ENCODE measurements at places on chromosomes 13 and 19.
A peak's percentile ranks its signal among the peaks of the same experiment; 100 is the strongest.

DNA sequence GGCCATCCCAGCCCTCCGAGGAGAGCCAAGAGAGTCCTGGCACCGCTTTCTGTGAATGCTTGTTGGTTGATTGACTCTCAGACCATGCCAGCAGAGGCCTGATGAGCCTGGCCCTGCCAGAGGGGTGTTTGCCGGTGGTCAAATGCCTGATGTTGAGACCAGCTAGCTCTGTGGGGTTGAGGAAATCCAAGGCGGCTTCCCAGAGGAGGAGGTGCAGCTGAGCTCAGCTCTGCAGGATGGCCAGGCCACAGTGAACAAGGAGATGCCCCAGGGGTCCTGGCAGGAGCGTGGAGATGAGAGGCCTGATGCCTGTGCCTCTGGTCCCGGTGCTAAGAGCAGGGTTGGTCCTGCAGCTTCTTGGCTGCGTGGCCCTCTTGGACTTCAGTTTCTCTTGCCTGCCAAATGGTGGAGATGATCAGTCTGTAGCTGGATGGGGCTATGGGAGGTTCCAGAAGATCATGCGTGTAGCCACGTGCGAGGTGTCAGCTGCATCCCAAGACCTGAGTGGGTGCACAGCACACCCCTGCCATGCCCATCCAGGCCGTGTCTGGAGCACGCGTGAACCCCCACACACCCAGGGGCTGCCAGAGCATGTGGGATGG is 16.8 kb downstream of the NFIC start:
- peak; percentile 41 for DNase-seq

GRCh38 chr13:113413898-113414282 is 39.4 kb downstream of the ADPRHL1 start:
- DNase-seq: peak; percentile 60

- no peak for DNase-seq
Measured at GRCh38 chr19:35106291-35106583, 9.4 kb upstream of the FXYD3 start.

DNA sequence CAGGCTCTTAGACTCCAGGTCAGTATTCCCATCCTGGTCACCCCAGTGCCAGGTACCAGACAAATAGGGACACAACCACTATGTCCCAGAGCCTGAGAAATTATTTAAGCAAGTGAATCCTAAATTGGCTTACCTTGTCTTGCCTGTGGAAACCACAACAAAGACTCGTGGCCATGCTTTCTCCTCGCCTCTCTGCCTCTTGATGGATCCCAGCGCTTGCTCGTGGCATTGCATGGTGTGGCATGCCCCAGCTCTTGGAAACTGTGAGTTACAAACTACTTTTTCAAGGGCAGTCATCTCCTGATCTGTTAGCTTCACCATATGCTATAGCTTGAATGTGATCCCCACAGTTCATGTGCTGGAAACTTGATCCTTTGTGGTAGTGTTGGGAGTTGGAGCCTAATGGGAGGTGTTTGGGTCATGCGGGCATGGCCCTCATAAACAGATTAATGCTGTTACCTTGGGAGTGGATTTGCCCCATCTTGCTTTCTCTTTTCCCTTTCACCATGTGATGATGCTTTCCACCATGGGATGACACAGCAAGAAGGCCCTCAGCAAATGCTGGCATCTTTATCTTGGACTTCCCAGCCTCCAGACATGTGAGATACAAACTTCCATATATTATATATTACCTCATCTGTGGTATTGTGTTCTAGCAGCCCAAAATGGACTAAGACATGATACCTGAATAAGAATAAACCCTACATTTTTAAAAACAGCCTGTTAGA is 31.2 kb downstream of the SPRYD7 start:
- DNase-seq: no peak

- DNase-seq: peak; percentile 93
Measured at GRCh38 chr19:49442771-49443365, 1.5 kb upstream of the SLC17A7 start.

GRCh38 chr13:77274126-77274525 is 52.8 kb downstream of the MYCBP2 start:
- no peak for DNase-seq

- DNase-seq: no peak
Measured at GRCh38 chr19:47494211-47494547, 10.2 kb upstream of the KPTN start.

DNA sequence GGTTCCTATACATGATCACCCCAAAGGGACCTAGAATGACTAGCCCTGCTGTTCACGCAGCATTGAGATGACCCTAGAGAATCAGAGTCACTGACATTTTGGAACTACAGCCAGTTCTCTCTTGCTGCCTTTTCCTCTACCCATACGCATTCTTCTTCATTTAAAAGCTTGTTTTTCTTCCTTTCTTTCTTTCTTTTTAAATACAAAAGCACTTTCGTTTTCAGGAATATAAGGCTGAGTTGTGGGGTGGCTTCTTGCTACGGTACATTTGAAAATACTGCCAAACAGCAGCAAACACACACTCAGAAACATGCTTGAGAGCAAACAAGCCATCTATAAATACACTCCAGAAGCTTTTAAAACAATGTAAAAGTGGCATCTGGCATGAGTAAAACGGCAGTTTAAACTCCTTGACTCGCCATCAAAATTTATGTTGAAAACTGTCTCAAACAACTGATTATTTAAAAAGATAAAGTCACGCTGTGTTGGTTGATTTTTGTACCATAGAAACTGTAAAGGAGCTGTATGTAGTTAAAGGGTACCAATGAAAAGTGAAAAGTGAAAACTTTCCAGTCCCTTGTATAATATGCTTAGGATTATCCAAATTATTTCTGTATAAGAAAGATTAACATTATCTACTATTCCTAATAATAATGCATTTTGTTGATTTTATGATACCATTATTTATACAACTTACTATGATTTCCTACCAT is 95.6 kb downstream of the PCDH9 start:
- peak; percentile 8 for DNase-seq

DNA sequence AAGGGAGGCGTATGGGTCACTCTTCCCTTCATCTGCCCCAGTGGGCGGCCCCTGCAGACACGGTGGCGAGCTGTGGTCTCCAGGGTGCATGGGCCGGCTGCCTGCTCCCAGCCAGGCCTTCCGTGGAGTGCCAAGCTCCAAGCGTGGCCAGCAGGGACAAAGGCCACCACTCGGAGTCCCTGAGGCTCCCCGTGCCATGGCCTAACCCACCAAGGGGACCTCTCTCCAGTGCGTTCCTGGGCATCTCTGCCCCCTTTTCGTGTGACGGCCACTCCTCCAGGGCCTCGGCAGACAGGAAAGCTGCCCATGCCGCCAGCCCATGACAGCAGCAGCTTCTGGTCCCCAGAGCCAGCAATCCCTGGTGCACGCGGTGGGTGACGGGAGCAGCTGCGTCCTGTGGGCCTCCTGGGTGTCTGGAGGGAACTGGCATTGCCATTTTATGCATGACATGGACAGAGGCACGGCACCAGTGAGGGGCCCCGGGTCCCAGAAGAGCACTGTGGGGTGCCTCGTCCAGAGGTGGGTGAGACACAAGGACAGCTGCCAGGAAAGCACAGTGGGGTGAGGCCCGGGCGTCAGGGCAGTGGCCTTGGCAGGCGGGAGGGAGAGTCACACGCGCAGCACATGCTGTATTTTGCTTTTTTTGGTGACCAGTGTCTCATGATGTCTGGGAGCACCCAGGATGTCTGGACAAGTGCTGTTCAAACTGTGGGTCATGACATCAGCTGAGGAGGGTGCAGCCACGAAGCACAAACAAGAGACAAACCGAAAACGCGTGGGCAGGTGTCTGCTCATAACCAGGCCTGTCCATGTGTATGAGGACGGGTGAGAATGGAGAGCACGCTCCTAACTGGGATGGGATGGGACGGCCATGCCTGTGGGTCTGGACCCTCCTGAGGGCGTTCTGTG is 32.3 kb downstream of the CEBPG start:
- DNase-seq: no peak

DNA sequence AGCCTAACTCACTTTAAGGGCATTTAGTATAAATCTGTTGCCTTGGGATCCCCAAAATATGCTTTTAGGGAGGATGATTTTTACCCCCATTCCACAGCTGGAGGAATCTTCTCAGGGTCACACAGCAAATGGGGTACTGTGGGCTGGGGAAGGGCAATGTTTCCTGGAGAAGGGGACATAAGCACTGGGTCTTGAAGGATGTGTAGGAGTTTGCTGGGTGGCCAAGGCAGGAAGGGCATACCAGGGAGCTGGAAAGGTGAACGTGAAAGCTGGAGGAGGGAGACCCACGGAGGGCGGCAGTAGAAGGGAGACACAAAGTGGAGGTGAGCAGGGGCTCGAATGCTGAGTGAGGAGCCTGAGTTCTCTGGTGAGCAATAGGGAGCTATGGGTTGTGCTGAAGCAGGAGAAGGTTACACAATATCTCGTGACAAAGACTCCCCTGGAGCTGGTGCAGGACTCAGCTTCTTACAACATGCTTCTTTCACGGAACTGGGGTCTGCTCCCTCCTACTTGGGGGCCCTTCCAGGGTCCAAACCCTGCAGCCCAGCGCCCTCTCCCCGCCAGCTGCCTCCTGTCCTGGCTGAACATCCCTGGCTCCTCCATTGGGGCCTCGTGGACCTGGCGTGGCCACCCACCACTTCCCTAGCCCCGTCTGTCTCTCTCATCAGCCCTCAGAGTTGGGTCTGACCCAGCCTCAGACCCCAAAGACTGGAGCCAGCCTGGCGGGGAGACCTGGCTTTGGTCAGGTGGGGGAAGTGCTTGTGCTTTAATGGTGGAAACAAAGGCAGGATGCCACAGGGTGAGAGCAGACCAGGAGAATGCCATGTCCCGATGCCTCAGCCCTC is 11.1 kb downstream of the CILP2 start:
- DNase-seq: no peak

DNA sequence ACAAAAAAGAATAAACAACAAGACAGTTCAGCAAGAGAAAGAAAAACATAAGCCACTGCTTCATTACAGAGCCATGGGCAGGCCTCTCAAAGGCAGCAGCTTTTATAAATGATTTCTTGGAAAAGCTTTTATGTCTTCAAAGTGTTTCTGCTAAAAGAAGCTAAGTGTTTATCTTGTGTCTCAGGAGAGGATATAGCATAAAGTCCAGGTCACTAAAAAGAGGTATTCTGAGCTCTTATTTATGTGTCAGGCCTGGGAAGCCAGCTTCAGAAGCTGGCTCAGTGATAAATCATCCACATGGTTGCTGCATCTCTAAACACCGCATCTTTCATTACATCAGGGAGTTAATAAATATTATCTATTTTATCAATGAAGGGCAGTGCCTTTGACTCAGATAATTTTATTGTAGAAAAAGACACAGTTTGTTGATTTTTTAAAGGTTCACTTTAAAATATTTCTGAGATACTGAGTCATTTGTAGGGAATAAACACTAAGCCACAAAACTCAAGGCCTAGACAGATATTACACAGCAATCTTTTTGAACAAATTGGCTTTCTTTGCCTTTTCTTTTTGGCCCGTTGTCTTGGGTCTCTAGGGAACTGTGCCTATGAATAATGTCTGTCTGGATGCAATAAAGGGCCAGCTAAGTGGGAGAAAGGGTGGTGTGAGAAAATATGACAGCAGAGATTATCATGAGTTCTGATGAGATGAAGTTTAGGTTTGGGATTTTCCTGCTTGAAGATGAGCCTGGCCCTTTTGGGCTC is 1086.6 kb downstream of the UQCRFS1 start:
- no peak for DNase-seq

DNA sequence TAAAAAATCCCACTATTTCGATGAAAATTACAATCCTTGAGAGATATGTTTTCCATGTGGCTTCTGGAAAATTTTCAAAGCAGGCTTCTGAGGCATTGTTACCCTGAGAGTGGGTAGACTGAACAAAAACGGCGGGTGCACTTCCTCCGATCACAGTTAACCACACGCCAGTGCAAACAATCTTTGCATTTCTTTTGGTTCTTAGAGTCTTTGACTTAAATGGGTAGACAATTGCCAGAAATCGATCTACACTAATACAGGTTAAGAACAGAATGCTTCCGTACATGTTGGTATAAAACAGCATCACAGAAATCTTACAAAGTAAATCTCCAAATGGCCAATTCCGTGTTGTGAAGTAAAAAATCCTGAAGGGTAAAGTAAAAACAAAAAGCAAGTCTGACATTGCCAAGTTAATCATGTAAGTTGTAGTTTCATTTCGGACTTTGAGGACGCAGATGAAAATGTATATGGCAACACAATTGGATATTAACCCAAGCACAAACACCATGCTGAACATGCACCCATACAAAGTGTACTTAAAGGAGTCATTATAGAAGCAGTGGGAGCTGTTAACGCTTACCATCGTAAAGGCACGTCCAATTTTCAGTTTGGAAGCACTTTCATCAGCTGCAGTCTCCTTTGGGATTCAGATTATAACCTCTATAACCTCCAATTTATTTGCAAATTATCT is 927 bp downstream of the LPAR6 start:
- no peak for DNase-seq

DNA sequence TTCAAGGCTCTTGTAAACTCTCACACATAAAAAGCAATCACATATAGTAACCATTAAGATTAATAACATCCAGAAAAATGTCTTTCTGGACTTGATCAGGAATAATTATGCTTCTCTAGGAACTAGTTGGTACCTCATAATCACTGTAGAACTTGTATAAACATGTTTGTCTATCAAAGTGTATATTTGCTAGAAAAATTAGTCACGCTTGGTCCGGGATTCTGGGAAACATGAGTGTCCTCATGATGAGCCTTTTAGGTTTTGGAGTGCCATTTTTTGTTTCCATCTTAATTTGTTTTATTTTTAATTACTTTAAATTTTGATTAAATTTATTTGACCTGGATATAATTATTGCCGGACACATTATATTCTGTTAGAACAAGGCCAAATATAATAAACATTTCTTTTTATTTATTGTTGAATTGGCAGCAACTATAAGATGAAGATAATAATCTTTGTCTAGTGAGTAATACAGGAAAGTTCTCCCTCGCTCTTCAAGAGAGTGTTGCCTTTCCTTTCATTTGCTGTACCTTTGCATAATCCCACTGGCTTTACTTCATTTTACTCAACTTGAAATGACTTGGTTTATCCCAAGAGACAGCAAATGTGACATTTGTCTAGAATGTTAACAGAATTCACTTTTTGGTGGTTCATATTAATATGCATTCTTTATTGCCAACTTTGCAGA is 207.0 kb downstream of the NALCN start:
- DNase-seq: no peak

DNA sequence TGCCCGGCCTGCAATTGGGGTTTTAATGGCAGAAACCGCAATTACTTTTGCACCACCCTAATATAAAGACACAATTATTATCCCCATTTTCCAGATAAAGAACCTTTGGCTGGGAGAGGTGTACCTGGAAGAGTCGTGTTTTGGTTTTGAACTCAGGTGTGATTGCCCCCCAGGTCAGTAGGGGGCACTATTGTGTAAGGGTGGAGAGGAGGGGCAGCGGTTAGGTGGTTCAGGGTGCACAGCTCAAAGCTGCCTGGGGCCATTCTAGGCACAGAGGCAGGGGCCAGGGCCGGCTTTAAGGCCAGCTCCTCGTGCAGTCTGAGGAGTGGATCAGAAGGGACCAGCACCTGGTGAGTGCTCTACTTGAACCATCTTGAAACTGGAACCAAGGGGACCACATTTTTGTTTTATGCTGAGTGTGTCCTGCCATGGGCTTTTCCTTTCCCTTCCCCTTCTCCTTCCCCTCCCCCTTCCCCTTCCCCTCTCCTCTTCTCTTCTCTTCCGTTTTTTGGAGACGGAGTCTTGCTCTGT is 5.8 kb upstream of the FCGRT start:
- DNase-seq: peak; percentile 71

- no peak for DNase-seq
Measured at GRCh38 chr13:110354715-110355473, 47.8 kb downstream of the COL4A2 start.

GRCh38 chr19:47615714-47616113 is 6.8 kb downstream of the BICRA start:
- DNase-seq: no peak

Data from GM03348 (cell line).